ENCODE measurements at places on chromosomes 4 and X.

DNA sequence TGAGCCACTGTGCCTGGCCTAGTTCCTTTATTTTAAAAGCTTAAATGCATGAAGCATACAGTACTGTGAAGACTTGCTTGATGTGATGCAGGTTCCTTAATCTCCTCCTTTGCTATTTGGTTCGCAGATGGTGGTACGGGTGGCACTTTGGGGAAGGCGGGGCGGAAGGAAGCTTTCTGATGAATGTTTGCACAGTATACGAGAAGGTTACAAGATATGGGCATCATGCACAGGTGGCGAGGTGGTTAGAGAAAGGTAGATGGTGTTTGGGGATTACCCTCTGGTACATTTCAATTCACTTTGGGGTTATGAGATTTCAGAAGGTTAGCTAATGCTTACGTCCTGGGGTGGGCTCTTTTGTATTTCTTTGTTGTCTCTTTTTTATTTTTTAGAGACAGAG lies 17.2 kb downstream of the RHOH start:
- DNase-seq: no peak

GRCh38 chr4:142705820-142706219 lies 140.3 kb downstream of the INPP4B start:
- no peak for DNase-seq

- no peak for DNase-seq
These were observed 31.4 kb downstream of the TBC1D9 start for GRCh38 chr4:140724760-140725159.

DNA sequence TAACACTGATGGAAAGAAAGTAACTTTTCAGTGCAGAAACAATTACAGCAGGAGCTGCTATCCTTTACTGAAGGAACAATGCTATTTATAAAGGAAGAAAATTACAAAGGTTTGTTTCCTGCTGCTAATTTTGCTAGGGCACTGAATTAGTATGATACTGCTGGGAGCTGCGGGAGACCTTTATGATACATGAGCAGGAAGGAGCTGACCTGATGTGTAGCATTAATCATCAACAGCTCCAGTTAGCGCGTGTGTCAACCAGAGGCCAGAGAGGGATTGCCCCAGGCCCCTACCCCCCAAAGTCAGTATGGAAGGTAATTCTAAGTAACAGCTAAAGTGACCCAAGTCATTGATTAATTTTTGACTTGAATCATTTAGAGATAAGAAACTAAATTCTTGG lies 728.9 kb downstream of the PCDH18 start:
- no peak for DNase-seq

DNA sequence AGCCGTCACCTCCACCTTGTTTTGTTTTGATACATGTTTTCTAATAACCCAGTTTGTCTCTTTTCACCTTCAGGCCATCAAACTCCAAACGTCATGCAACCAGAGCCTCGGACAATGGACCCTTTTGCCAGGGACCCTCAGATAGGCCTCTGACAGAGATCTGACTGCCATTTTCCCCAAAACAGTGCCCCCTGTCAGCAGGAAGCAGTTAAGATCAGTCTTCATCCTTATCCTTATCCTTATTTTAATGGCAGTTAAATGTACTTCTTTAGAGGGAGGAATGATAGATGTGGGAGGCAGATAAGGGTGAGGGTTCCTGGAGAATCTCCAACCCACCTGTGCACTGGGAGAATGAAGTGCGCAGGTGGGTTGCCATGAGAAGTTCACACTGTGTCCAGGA lies 135.7 kb downstream of the ANAPC10 start:
- no peak for DNase-seq

DNA sequence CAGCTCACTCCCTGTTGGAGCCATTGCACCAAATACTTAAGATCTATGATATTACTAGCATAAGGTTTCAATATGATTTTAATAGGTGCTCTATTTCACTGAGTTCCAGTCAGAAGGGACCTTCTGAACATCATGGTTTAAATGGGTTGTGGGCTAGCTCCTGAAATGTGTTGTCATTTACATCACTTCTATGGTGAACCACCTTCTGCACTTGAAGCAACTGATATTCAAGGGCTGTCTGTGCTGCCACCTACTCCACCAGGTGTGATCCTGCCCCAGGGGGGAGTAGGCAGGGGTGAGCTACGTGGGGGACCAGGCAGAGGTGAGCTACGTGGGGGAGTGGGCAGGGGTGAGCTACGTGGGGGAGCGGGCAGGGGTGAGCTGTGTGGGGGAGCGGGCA lies 35.2 kb downstream of the RNF175 start:
- no peak for DNase-seq

GRCh38 chrX:23900220-23900797 lies 7.4 kb downstream of the APOO start:
- DNase-seq: no peak

DNA sequence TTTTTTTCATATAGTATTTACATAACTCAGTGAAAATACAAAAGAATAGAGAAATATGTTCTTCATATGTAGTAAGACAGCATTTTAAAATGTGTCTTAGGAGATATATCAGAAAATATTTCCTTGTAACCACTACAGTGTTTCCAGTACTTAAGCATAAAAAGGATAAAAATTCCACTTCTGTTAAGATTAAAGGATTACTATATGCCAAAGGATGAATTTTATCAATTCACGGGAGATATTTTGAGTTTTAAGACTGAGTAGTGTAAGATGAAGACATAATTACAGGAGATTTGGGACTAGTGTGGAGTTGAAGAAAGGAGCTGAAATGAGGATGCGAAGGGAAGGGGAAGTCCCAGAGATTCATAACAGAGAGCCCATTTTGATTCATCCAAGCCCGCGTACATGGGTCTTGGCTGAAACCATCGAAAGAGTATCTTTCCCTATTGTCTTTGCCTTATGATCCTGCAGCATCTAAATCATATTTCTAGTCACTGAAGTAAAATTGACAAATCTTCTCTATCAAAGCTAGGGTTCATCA lies 58.7 kb downstream of the MAD2L1 start:
- DNase-seq: no peak

GRCh38 chrX:10697616-10698317 lies 77.4 kb upstream of the MID1 start:
- DNase-seq: no peak

DNA sequence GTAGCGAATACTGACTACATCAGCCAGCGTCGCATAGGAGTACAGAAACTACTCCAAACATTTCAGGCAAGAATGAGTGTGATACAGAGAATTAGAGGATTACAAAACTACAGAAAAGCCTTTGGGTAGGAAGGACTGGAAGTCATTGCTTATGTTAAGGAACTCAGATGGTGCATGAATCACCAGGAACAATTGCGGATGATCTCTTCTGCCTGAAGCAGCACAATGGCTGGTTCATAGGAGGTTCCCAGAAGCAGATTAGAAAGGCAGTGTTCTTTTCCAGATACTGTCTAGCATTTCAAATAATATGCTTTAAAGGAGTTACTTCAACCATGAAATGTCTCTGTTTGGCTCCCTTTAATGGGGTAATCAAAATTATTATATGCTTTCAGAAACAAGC lies 42.5 kb upstream of the MAP9 start:
- DNase-seq: no peak

GRCh38 chrX:117274965-117275364 lies 812.2 kb upstream of the CT83 start:
- no peak for DNase-seq

GRCh38 chrX:148878371-148878770 lies 378.0 kb downstream of the AFF2 start:
- no peak for DNase-seq

All from nephron progenitor cell (in vitro differentiated cells).